ENCODE measurements at places on chromosomes 16 and 17.

DNA sequence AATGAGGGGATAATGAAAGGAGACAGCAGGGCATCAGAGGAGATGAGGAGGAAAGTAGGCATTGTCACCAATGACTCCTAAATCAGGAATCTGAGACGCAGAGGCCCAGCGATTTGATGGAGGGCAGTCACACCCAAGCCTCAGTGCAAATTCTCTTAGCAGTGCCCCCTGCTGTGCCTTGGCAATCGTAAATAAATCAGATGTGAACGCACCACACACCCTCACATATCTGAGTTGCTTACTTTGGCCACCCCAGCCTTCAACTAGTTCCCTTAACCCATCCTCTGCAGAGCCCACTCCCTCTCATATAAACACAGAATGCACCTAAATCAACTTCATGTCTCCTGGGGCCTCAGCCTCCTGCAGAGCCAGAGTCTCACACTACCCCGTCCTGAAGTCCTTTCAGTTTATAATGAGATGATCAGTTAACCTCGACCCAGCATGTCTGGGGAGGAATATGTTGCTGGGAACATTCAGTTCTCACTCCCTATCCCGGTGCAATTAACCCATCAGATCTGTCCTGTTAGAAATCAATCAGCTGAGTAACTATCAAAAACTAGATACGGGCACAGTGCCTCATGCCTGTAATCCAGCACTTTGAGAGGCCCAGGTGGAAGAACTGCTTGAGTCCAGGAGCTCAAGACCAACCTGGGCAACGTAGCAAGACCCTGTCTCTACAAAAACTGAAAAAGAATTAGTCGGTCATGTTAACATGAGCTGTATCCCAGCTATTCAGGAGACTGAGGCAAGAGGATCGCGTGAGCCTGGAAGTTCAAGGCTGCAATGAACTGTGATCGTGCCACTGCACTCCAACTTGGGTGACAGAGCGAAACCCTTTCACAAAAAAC, 78.4 kb downstream of the SLC39A11 start:
- DNase-seq: no peak

DNA sequence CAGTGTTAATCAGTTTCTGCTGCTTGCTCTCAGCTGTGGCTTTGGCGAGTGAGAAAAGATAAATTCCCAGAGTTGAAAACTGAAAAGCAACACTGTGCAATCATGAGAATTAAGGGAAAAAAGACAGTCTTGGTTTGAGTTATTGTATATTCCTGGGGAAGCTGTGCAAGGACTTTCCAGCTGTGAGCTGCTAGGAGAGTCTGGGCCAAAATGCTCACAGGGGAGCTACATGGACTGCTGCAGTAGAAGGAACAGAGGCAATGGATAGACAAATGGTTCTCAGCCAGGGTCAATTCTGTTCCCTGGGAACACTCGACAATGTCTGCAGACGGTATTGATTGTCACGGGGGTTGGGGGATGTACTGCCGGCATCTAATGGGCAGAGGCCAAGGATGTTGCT, 102.0 kb upstream of the ADAMTS18 start:
- DNase-seq: no peak

GRCh38 chr17:17351356-17351891, 48.3 kb downstream of the NT5M start:
- no peak for DNase-seq

- DNase-seq: peak; percentile 99
Observed at GRCh38 chr17:78272181-78272913, 40.9 kb downstream of the TMEM235 start.

DNA sequence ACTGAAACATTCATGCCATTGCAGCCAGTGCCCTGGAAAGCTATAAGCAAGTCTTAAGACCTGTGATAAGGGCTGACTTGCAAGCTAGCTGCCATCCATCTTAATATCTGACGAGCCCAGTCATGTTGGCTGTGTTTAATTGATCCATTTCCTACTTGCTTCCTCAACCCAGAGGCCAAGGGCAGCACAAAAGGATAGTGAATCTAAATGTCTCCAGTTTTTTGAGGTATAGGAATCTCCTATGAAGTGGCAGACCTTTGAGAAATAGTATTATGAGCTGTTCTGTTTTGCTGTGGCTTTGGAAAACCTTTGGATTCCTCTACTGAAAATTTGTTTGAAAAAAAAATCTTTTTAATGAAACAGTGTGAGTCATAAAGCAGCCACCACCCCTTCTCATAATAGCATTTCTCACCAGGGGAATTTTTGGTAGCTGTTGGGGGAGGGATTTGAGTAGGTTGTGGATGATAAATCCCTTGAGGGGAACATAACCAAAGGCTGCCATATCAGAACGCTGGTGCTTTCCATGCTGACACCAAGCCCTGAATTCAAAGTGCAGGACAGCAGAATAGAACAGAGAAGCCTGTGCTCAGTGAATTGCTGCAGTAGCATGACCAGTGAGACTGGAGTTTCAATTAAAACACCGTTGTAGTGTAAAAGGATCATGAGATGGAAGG, 12.9 kb downstream of the ZNRF1 start:
- DNase-seq: peak; percentile 97

- no peak for DNase-seq
Observed at GRCh38 chr17:20172376-20172775, 163.2 kb downstream of the SPECC1 start.

- peak; percentile 84 for DNase-seq
Observed at GRCh38 chr16:31138621-31139578, 3.4 kb upstream of the PRSS8 start.

- no peak for DNase-seq
Observed at GRCh38 chr16:63960321-63960720, 1161.5 kb downstream of the CDH11 start.

DNA sequence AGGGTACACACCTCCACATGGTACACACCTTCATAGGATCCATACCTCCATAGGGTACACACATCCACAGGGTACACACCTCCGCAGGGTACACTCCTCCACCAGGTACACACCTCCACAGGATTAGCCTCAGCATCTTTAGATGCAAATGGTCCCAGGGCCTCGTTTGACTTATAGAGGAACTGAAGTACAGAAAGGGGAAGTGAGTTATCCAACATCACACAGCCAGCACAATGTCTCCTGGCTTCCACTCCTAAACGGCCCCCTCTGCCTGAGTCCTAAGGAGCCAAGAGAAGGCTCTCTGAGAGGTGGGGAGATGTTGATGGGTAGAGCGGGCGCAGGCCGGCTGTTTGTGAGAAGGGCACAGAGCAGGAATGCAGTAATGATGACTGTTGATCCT, 12.0 kb downstream of the FOXN1 start:
- DNase-seq: no peak

DNA sequence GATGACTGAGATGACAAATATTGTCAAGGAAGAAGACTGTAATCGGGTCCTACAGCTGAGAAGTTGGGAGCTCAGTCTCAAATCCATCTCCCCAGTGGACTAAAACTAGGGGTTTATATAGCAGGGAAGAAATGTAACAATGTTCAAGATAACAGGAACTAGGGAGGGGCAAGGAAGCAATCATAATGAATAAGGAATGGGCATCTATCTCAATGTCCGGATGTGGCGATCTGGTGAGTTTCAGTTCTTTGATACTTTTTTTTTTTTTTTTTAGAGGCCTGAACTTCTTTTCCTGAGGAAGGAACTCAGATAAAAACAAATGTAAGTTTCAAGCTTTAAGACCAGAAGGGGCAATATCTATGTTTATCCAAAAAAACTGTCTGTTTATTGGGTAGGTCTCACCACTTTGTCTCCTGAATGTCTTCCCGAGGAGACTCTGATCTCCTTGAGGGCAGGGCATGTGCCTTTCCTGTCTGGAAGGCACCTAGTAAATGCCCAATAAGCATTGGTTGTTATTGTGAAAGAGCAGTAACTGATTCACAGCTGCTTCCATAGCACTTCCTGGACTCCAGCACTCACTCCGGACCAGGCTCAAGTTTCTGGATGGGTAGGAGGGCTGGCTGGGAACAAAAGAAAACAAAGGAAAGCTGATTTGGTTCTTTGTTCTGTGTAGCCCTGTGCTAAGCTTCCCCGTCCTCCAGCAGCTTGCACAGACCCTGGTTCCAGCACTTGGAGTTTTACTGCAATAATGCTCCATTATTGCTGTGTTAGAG, 51.9 kb downstream of the MEOX1 start:
- DNase-seq: no peak

- DNase-seq: peak; percentile 36
Observed at GRCh38 chr17:17063546-17064122, 21.4 kb downstream of the MPRIP start.

DNA sequence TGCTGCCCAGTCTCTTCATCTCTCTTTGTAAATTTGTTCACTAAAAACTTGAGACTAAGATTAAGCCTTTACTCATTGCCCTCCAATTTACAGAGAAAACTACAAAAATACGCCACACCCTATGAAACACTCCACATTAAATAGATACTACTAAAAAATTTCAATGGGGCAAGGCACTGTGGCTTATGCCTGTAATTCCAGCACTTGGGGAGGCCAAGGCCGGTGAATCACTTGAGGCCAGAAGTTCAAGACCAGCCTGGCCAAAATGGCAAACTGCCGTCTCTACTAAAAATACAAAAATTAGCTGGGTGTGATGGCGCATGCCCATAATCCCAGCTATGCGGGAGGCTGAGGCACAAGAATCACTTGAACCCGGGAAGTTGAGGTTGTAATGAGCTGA, 3.8 kb downstream of the UBE2O start:
- DNase-seq: no peak

GRCh38 chr16:88387180-88387765, 4.5 kb downstream of the ZNF469 start:
- no peak for DNase-seq

DNA sequence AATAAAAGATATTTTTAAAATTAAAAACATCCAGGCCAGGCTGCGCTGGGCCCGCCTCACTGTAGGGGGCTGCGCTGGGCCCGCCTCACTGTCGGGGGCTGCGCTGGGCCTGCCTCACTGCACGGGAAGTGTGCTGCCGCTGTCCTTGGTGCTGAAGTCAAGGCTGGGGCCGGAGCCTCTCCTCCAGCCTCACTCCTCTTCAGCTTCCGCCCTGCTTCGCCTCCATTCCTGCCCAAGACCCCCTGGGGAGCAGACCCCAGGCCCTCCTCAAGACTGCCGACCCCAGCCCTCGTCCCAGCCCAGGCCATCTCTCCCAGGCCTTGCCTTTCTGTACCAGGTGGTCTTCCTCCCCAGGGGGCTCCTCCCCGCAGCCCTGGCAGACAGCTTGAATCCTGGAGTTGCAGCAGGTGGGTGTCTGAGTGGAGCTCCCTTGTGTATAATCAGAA, 26.2 kb downstream of the ENDOV start:
- no peak for DNase-seq

DNA sequence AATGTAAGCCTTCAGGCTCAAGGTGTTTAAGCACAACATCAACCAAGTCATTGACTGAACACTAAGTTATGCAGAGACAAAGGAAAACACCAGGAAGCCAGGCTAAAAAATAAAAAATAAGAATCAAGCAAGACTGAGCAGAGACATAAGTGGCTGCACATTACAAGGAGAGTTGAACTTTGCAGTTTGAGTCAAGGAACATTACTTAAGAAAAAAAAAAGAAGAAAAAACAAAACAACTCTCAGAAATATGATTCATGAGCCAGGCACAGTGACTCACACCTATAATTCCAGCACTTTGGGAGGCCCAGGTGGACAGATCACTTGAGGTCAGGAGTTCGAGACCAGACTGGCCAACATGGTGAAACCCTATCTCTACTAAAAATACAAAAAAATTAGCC, 168.1 kb downstream of the C16orf95 start:
- DNase-seq: peak; percentile 53

GRCh38 chr16:4570086-4570485, 13.9 kb downstream of the C16orf96 start:
- DNase-seq: no peak

DNA sequence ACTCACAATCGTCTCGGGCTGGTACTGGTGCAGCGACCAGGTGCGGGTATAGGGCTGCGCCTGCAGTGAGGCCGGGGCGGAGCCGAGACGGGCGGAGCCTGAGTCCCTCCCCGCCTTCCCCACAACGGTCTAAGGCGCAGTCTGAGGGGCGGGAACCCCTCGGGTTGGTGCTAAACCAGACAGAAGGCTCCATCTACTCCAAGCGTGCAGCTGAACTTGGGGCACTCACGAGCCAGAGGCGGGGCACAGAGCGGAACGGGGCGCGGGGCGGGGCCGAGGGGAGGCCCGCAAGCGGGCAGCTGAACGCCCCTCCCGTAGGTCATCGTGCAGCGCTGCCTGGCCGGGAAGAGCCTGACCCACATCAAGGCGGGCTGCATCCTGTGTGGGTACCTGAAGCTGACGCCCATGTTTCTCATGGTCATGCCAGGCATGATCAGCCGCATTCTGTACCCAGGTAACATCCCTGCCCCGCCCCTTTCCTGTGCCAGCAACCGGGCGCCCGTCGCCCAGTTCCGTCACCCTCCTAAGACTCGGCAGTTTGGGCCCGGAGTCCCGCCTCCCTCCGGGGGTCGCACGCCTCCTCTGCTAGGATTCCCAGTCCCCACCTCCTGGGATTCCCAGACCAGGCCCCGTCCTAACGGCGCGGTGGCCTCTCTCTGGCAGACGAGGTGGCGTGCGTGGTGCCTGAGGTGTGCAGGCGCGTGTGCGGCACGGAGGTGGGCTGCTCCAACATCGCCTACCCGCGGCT, 5.0 kb downstream of the SLC5A2 start:
- peak; percentile 66 for DNase-seq

- no peak for DNase-seq
Observed at GRCh38 chr17:80347536-80347935, 67.4 kb upstream of the ENDOV start.

GRCh38 chr17:31175237-31175636, 80.5 kb downstream of the NF1 start:
- no peak for DNase-seq

GRCh38 chr16:9105189-9105588, 13.7 kb downstream of the HAPSTR1 start:
- DNase-seq: no peak

GRCh38 chr17:57987581-57988300, at the start of gene VEZF1:
Gene VEZF1 (minus strand): TSS chr17:57988254. CDS start chr17:57988111, 143 bp downstream.
- DNase-seq: peak; percentile 68

GRCh38 chr16:4578961-4579530, 22.9 kb downstream of the C16orf96 start:
- DNase-seq: no peak

DNA sequence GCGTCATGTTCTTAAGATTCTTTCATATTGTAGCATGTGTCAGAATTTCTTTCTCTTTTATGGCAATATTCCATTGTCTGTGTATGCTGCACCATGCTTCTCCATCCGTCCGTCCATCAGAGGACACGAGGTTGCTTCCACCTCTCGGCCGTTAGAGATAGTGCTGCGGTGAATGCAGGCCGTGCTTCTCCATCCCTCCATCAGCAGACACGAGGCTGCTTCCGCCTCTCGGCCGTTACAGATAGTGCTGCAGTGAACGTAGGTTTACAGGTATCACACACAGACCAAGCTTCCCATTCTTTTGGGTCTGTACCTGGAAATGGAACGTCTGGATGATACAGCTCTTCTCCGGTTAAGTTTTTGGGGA, 113.5 kb downstream of the CMIP start:
- no peak for DNase-seq

- DNase-seq: no peak
Observed at GRCh38 chr17:6753546-6753945, 2.3 kb upstream of the XAF1 start.

- DNase-seq: no peak
Observed at GRCh38 chr16:22030087-22030812, 22.3 kb downstream of the MOSMO start.

All from mammary epithelial cell (primary cell).